ENCODE measurements at places on chromosomes 1 and 21.

DNA sequence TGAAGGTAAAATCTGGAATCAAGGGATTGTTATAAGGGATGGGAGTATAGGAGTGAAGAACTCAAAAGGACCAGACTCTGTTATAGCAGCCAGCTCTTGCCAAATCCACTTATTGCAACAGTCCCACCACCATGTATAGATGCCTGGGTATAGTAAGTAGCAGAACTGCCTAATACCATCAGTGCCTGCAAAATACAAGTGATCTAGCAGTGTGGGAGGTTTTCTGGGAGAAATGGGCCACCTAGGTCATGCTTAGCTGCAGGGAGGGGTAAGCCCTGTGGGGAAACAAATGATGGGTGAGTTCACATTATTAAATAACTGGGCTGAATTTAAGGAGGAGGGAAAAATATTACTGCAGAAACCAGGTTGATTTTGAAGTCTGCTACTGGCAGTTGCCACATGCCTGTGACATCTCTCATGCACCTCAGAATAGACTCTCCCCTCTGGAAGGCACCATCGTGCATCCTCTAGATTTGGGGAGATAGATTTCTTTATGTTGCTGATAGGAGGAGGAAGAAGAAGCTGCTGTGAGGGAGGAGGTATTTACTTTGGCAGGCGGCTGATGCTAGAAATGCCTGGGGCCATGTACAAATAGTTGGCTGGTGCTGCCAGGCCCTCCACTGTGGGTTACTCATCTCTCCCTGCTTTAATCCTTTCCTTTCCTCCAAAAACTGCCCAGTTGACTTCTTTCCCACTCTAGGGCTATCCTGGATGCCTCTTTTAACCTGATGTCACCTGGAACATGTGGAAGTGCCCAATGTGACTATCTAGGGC is 27.5 kb downstream of the HLX start:
- no peak for DNase-seq

DNA sequence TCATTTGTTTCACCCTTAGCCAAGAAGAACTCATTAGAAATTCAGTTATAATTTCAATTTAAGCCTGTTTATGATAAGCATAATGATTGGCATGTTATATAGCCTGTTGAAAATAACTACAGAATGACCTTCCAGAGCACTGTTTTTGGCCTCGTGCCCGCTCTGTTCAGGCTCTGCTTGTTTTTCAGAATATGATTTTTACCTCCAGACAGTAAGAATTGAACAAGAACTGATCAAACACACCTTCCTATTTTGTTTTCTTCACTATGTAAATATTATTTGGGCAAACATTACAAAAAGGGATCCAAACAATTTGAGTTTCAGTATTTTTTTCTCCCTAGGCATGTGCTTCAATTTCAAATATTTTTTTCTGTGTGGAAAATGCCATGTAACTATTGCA is 48.1 kb upstream of the ANGPTL1 start:
- DNase-seq, result no peak

GRCh38 chr1:67636146-67636545 is 48.9 kb upstream of the GADD45A start:
- no peak for DNase-seq

DNA sequence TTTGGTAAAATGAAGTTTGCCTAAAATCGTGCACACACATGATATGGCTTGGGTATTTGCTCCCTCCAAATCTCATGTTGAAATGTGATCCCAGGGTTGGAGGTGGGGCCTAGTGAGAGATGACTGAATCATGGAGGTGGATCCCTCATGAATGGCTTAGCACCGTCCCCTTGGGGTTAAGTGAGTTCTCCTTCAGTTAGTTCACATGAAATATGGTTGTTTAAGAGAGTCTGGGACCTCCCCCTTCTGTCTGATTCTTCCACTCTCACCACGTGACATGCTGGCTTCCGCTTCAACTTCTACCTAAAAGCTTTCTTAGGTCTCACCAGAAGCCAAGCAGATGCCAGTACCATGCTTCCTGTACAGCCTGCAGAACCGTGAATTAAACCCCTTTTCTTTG is 58.4 kb downstream of the SIPA1L2 start:
- no peak for DNase-seq

GRCh38 chr1:17059391-17060305 is 5.8 kb upstream of the SDHB start:
- peak; percentile 61 for DNase-seq

DNA sequence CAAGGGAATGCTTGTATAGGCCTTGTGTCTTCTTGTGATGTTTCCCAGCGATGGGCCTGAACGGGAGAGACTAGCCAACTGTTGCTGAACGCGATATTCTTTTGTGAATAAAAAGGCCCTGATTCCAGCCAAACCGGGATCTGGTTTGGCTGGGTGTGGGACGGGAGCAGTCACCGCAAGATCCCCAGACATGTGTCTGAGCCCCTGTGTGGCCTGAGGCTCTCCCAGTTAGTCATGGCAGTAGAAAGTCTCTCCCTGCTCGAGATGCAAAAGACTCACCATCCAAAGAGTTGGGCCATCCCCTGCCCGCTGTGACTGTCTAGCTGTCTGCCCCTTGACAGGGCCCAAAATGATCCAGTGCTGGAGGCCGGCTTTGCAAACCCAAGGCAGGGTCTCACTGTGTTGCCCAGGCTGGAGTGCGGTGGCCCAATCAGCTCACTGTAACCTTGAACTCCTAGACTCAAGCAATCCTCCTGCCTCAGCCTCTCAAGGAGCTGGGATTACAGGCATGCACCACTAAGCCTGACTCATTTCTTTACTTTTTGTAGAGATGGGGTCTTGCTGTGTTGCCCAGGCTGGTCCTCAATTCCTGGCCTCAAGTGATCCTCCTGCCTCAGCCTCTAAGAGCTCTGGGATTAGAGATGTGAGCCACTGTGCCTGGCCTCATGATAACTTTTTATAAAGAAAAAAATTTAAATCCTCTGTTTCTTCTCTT is 56.4 kb downstream of the KIF26B start:
- DNase-seq, result no peak

DNA sequence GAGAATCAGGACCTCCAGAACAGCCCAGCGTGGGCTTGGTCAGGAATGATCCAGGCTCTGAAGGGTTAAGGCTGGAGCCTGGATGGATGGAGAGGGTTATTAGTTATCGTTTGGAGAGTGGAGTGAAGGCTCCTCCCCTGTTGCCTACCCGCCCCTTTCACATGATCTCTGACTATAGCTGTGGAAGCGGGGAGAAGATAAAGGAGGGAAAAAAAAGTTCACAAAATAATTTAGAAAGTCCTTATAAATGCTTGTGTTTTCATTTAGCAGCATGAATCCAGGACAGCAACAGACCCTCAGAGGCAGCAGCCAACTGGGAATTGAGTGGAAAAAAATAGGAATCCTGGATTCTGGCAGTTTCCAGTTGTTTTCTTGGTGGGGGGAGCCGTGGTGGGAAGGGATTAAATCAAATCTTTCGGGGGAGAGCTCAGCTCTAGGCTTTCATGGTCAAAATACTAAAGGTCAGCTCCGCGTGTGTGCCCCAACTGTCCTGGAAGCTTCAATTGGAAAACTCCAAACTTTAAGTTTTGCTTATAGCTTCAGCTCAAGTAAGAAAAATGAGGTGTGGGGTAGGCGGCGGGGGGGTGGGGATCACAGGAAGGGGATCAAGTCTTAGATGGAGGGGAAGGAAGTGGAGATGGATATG is 595 bp upstream of the DDR2 start:
- no peak for DNase-seq

- DNase-seq, result no peak
Measured at GRCh38 chr1:110617116-110617515, 11.0 kb upstream of the KCNA2 start.

GRCh38 chr1:202010180-202011015 is at the start of gene ELF3:
Gene ELF3, plus strand, starts transcription at chr1:202010587. Its CDS starts 550 bp downstream, at chr1:202011137.
- DNase-seq, result peak; percentile 98

DNA sequence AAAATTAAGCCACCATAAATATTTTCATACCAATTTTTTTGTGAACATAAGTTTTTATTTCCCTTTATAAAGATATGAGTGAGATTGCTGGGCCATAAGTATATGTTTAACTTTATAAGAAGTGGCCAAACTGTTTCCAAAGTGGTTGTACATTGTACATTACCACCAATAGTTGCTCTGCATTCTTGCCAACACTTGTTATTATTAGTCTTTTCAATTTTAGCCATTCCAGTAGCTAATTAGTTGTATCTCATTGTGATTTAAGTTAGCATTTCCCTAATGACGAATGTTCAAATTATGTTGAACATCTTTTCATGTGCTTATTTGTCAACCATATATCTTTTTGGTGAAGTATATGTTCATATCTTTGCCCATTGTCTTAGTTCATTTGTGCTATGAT is 64.0 kb upstream of the DNAH14 start:
- DNase-seq, result no peak

DNA sequence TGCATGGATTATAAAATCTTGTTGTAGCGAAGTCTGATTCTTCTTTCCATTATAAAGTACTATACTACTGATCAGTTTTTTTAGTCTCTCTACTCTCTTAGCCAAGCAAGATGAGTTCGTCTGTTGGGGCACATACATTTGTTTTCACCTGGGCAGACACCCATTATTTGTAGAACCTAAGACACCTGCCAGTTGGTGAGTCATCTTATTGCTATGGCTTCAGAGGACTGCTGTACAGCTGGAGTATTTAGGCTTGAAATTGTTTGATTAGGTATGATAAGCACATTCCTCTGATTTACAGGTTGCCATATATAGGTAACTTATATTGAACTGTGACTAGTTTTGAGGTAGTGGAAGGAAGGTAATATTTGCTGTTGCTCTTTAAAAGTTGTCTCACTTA is 17.2 kb downstream of the RBM15 start:
- peak; percentile 57 for DNase-seq

GRCh38 chr21:44868707-44869106 is 4.8 kb downstream of the PTTG1IP start:
- DNase-seq, result no peak

- no peak for DNase-seq
Measured at GRCh38 chr21:18026359-18026758, 207.2 kb upstream of the C21orf91 start.

GRCh38 chr1:43636006-43636641 is 13.8 kb upstream of the KDM4A start:
- no peak for DNase-seq

- DNase-seq, result no peak
Measured at GRCh38 chr1:53507116-53507820, 48.1 kb downstream of the DMRTB1 start.

GRCh38 chr1:243447844-243448243 is 192.0 kb downstream of the SDCCAG8 start:
- DNase-seq, result no peak

DNA sequence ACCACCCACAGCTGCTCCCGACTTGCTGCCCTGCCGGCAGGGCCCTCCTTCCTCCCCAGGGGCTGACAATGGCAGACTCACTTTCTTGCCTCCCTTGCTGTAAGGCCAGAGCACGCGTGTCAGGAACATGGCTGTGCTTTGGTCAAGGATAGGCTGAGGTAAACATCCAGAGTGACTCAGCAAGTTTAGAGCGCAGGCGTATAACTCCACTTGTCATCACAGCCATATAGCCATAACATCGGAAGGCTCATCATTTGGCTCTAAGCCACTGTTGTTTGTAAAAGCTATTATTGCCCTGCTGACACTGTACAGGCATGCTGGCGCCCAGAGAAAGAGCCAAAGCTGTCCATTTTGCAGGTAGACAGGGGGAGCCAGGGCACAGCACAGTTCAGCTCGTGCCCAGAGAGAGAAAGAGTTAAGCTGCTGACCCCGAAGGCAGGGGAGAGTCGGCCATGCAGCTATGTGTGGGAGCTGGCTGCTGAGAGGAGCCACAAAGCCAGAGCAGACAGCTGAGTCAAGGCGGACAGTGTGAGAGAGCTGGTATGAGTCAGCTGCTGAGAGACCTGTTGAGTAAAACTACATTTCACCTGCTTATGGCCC is 60.6 kb downstream of the GNG4 start:
- no peak for DNase-seq

DNA sequence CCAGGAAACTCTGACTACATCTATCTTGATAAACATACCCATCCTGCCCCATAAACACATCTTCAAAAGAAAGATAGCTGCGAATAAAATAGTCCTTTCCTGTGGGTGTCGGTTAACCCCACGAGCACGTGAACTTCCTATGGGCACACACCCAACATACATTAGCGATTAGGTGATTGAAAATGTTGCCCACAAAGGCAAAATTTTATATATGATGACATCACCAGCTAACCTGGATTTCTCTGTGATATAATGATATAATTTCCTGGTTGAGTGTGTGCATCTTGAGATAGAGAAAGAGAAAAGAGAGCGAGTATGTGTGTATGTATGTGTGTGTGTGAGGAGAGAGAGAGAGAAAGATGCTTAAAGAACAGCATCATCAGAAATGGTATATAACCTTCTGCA is 296.1 kb downstream of the PTPRC start:
- peak; percentile 51 for DNase-seq

Measured in LoVo (cell line).